Hematopoietic multipotent progenitor cell treated with erythropoietin and hydrocortisone succinate and interleukin-3 and kit ligand, for 6 days (in vitro differentiated cells): ENCODE measurements at places on chromosomes 11 and 22.

DNA sequence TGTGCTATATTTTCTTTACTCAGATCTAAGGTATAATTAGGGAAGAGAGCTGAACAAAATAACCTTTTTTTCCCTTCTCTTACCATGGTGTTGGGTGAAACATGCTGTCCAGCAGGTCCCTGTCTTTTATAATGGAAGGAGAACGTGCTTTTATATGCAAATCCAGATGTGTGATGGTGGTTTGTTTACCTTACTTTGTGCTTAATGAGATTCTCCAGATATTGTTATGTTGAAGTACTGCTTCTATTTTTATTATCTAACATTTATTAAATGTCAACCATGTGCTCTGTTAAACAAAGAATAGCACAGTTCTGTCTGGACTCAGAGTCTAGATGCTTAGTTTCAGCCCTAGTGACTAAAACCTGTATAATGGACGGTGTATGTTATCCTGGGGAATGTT is 10.1 kb upstream of the GRIK4 start:
- DNase-seq = no peak

DNA sequence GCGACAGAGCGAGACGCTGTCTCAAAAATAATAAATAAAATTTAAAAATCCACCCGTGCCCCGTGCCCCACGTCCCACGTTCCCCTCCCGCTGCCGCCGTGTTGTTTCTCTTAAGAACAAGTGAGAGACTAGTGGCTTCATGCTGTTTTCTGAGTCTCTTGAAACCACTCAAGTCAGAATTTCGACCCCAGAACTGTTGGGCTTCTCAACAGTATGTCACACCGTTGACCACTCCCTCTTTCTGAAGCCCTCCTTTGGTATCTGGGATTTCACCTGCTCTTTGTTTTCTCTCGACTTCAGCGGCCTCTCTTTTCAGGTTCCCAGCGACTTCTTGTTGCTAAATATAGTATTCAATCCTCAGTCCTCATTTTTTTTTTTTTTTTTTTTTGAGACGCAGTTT is 974 bp downstream of the PPIL2 start:
- DNase-seq = no peak

DNA sequence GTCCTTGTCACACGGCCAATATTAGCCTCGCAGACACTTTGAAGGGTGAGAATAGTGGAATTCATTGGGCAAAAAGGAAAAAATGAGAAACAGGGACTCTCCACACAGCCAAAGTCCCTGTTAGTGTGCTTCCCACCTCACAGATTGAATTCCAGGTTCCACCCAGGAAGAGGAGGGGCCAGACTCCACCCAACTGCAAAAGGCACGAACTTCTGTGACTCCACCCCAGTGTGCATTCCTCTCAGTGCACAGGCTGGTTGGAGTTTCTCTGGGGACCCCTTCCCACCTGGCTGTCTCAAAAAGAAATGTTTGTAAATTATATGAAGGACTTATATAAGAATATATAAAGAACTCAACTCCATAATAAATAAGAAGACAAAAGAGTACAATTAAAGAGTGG is 12.1 kb upstream of the BTBD10 start:
- DNase-seq = no peak

DNA sequence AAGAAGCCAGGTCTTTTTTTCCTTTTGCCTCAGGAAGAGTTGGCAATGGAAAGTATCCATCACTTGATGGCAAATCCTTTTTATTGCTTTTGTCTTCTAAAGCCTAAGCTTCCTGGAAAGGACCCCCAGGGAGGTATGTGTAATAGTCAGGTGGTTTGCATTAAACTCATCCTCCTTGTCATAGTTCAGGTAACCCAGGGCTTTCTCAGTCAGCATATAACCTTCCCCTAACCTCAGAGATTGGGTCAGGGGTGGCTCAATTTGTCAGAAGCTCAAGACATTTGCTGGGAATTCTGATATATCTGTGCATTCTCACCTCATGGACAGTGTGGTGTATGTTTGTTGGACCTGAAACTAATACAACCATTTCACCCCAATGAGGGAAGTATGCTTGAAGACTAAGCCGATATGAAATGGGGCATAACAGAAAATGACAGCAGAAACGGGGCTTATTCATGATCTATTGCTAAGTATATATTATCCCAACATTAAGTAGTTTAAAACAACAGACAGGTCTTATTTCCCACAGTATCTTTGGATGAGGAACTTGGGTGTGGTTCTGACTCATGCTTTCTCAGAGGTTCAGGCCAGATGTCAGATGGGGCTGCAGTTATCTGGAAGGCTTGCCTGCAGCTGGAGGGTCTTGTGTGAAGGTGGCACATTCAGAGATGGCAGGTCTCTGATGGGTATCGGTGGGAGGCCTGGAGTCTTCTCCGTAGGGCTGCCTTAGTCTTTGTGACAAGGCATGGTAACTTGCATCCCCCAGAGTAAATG is 135.8 kb upstream of the SPON1 start:
- DNase-seq = peak; percentile 81

- peak; percentile 33 for DNase-seq
These were observed 10.3 kb upstream of the IGSF9B start for GRCh38 chr11:133966921-133967598.

DNA sequence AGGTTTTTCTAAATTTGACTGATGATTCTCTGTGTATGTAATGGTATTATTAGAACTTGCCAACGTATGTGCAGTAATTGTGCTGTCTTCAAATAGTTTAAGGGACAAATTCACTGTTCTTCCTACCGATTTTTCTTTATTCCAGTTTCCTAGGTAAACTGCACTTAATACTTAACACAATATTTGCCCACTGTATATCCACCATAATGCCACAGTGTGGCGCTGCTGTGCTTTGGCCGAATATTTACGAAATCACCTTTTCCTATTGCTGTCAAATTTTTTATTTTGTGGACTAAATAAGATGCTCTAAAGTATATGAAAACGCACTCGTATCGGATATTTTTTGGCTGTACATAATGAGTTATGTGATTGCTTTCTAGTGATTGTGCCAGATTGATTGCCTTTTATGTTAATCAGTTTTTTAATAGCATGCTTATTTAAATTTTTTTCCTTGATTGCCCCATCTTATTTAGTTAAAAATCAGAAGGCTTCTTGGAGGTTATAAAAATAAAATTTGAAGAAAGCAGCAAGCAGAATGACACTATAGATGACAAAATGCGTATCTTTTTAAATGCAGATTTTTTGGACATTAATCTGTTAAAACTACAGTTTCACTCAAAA is 10.5 kb downstream of the AASDHPPT start:
- peak; percentile 80 for DNase-seq
